ENCODE measurements at places on chromosomes 1 and 21.

DNA sequence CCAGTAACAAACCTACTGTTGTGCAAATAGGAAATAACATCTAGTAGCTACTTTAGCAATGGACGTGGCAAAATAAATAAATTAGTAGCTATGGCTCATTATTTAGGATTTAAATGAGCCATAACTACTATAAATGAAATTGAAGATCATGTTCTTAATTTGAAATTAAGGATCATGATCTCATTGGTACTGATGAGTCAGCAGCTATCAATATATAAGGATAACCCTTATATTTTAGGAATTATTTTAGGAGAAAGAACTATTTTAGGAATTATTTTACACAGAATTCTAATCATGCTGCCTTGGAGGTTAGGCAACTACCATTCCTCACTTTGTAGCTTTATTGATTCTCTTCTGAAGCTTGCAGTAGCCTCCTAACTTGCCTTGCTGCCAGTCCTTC lies 24.0 kb downstream of the DR1 start:
- DNase-seq: no peak

DNA sequence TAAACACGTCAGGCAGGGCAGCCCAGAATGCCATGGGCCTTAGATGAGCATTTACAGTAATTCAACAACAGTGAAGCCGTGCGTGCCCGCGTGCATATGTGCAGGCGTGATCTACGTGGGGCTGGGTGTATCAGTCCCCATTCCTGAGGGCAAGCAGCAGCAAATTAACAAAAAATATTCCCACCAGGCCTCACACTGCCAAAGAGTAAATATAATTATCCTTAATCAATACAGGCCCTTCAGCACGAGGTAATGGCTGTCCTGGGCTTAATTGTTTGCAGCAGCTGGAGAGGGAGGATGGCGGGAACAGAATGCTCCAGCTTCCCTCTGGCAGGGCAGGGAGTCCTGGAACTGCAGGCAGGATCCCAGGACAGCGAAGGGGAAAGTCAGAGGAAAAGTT lies 91.8 kb downstream of the DDX20 start:
- no peak for DNase-seq

GRCh38 chr1:207875532-207875931 lies 35.4 kb downstream of the CD34 start:
- DNase-seq: no peak

DNA sequence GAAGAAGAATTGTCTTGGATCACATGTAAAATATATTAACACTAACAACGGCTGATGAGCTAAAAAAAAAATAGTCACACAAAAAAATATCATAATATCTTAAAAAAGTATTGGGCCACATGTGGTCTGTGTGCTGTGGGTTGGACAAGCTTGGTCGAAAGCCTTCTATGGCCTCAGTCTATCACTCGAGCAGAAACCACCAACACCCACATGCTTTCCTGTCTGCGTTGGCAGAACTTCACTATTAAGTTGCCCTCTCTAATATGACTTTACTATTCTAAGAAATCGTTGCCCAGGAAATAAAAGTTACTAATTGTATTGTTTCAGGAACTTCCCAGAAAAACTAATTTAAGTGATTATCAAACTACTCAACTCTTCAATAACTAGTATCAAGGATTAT lies 28.2 kb upstream of the ETS2 start:
- DNase-seq: no peak

- no peak for DNase-seq
These were observed 8.5 kb upstream of the B4GALT3 start for GRCh38 chr1:161185732-161186311.

- DNase-seq: no peak
These were observed 1.1 kb downstream of the LUZP1 start for GRCh38 chr1:23167353-23168078.

DNA sequence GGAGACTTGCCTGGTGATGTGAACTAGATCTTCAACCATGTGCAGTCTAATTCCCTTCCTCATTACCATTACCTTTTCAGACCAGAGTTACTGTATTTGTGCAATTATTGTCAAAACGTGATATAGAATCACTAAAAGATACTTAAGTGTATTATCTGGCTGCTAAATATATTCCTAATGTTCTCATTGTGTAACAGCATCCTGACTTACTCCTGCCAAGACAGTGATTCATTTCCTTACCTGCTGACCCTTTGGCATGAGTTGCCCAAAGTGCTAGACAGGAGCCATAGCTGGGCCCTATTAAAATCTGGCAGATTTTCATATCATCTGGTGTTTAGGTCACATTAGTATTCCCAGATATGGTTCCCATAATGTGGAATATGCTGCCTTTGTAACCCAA lies 598.3 kb upstream of the CAMK1G start:
- DNase-seq: no peak

GRCh38 chr1:179046808-179047635 lies 21.3 kb downstream of the FAM20B start:
- no peak for DNase-seq

DNA sequence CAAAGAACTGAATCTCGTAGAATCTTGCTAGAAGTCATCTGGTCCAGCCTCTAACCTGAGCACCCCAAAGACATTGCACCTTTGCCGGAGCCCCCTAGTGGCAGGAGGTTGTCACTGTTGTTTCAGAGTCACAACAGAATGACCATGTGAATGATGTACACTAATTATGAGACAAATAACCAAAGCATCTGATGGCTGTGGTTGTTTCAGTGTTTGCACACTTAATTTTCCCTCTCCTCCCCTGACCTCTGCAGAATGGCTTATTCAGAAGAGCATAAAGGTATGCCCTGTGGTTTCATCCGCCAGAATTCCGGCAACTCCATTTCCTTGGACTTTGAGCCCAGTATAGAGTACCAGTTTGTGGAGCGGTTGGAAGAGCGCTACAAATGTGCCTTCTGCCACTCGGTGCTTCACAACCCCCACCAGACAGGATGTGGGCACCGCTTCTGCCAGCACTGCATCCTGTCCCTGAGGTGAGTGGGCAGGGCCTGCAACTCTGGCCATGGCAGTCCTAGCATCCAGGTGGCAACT lies 26.4 kb downstream of the TRAF5 start:
- DNase-seq: no peak

DNA sequence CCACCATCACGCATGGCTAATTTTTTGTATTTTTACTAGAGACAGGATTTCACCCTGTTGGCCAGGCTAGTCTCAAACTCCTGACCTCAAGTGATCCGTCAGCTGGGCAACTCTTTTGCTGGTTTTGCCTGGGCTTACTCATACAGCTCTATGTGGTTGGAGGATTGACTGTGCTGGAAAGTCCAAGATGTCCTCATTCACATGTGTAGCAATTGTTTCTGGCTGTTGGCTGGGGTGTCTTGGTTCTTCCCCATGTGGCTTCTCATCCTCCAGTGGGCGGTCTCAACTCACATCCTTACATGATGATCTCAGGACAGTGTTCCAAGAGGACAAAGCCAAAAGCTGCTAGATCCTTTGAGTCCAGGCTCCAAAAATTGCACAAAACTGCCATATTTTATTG lies 53.3 kb downstream of the TEX35 start:
- DNase-seq: no peak

GRCh38 chr1:41751804-41752513 lies 166.8 kb downstream of the HIVEP3 start:
- peak; percentile 83 for DNase-seq

DNA sequence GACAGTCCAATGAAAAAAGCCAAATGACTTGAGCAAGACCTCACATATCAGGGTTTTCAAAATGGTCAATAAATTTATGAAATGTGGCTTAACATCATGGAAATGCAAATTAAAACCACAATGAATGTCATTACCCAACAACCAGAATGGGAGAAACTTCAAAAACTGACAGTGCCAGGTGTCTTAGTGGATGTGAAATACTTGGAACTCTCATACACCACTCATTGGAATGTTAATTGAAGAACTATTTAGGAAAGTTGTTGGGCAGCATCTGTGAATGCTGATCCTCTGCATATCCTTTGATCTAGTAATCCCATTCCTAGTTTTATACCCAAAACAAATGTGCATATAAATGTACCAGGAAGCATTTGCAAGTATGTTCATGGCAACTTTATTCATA lies 19.2 kb upstream of the BACH1 start:
- DNase-seq: no peak

DNA sequence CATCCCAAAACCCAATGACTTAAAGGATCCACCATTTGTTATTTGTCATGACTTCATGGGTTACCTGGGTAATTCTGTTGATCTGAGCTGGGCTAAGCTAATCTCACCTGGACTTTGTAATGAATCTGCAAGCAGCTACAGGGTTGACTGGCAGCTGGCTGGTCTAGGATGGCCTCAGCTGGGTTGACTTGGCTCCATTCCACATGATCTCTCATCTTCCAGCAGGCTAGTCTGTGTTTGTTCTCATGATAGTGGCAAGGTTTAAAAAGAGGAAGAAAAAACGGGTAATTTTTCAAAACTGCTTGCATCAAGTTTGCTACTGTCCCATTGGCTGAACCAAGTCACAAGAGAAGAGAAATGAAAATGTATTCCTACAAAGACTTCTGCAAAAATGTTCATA lies 24.8 kb upstream of the ZMYM4 start:
- DNase-seq: no peak

DNA sequence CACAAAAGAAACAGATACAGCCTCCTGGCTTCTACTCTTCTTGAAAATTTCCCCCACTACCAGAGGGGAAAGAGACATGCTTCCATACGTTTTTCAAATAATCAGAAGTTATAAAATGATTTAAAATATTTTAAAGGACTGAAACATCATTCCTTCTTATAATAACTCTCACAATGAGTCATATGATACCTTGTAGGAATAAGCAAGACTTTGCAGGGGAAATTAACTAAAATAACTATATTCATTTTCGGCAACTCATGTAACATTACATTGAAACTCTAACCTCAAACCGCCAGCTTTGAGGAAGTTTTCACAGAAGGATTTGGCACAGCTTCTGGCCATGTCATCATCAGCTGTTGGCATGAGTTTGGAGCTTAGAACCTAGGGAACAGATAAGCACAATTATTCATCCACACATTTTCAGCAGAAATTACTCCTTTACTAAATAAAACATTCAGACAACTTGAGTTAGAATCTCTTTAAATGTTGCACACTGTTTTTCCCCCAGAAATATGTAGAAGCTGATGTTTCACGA lies 85.9 kb downstream of the USP24 start:
- peak; percentile 40 for DNase-seq

GRCh38 chr1:54289712-54290233 lies 89.8 kb downstream of the MRPL37 start:
- no peak for DNase-seq

GRCh38 chr21:33063375-33063883 lies 6.5 kb upstream of the OLIG1 start:
- no peak for DNase-seq

GRCh38 chr1:203733009-203733863 lies 31.7 kb upstream of the LAX1 start:
- DNase-seq: no peak

DNA sequence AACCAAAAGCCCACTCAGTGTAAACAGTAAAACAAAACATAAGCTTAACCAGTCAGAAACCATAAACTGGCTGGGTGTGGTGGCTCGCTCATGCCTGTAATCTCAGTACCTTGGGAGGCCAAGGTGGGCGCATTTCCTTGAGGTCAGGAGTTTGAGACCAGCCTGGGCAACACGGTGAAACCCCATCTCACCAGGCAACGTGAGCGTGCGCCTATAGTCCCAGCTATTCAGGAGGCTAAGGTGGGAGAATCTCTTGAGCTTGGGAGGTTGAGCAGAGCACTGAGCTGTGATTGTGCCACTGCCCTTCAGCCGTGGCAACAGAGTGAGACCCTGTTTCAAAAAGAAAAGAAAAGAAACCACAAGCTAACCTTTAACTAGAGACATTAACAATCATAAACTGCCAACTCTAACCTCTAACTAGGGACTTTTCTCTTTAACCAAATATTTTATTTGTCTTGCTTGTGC lies 13.1 kb upstream of the PRRC2C start:
- no peak for DNase-seq

DNA sequence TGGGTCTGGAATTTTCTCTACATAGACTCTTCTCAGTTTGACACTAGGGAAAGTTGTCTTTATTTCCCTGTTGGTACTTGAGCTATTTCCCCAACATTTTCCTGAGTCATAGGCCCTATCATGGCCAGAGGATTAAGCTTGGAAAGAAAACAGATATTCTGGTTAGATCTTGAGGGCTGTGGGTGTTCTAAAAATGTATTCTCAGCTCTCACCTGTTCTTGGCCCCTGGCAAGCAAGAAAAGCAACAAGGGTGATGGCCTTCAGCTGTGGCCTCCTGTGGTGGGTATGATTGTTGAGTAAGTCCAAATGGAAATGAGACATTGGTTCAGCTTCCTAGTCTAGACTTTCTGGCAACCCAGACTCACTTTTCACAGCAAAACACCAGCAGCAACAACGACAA lies 17.4 kb upstream of the LCE3A start:
- DNase-seq: no peak

- no peak for DNase-seq
These were observed 3.2 kb downstream of the ID3 start for GRCh38 chr1:23555986-23556634.

DNA sequence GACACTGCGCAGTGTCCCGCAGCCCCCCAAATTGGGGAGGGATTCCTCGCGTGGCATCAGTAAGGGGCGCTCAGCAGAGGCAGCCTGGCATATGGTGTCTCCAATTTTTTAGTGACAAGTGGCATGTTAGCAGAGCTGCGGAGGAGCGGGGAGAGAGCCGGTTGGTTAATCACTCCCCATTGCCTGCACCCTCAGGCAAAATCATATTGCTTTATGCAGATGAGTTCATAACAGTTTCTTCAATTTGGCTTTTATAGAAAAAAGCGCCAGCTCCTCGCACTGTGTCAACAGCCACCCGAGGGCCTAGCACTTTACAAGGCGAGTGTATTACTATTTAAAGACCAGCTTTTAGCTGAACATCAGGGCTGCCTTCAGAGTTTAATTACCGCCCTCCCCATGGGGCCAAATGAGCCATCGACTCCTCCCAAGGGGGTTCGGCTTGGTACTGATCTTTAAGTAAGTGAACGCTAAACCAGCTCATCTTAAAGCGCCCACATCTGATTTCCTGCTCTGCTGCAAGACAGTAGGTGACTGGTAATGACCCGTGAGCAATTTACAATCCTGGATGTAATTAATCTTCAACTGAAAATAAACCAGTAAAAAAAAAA lies 298.9 kb downstream of the DSCAM start:
- no peak for DNase-seq
